GM23338 (cell line): ENCODE measurements at places on chromosomes 2 and 18. TPM values are rescaled to one million over a fixed set of nuclear protein-coding genes. Genes with fewer than 3 reads are reported as not detected.

DNA sequence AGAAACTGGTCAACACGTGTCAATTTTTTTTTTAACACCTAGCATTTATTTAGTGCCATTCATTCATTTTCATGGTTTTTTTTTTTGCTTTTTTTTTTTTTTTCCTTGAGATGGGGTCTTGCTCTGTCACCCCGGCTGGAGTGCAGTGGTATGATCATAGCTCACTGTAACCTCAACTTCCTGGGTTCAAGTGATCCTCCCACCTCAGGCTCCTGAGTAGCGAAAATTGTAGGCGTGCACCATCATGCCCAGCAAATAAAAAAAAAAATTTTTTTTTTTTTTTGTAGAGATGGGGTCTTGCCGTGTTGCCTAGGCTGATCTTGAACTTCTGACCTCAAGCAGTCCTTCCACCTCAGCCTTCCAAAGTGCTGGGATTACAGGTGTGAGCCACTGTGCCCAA lies 21.1 kb downstream of the USP14 start:
- no peak overlapping the region for H3K27ac ChIP-seq
- H3K4me3 ChIP-seq = no peak overlapping the region
- no peaks in the 10 kb centered on the region for H3K27me3 ChIP-seq
- H3K36me3 ChIP-seq = peaks cover 16% of the 10 kb centered on the region
- no peaks in the 10 kb centered on the region for H3K4me1 ChIP-seq
- no peak for DNase-seq

GRCh38 chr18:10270151-10270571 lies 184.3 kb upstream of the APCDD1 start:
- H3K4me1 ChIP-seq = no peaks in the 10 kb centered on the region
- H3K27ac ChIP-seq = no peak overlapping the region
- no peak for DNase-seq
- H3K36me3 ChIP-seq = no peaks in the 10 kb centered on the region
- no peak overlapping the region for H3K4me3 ChIP-seq

- no peak overlapping the region for H3K4me3 ChIP-seq
- H3K27me3 ChIP-seq = no peaks in the 10 kb centered on the region
- H3K4me1 ChIP-seq = no peaks in the 10 kb centered on the region
- H3K36me3 ChIP-seq = peaks cover 12% of the 10 kb centered on the region; the same call in 1 of the 2 replicates
- no peak overlapping the region for H3K27ac ChIP-seq
- no peak for DNase-seq
These were observed 29.1 kb downstream of the B3GNT2 start for GRCh38 chr2:62224976-62225375.

- H3K36me3 ChIP-seq = no peaks in the 10 kb centered on the region
- no peaks in the 10 kb centered on the region for H3K27me3 ChIP-seq
- DNase-seq = no peak
- H3K4me1 ChIP-seq = peaks cover 9% of the 10 kb centered on the region
These were observed 180.9 kb downstream of the PDE1A start for GRCh38 chr2:182245963-182246362.

DNA sequence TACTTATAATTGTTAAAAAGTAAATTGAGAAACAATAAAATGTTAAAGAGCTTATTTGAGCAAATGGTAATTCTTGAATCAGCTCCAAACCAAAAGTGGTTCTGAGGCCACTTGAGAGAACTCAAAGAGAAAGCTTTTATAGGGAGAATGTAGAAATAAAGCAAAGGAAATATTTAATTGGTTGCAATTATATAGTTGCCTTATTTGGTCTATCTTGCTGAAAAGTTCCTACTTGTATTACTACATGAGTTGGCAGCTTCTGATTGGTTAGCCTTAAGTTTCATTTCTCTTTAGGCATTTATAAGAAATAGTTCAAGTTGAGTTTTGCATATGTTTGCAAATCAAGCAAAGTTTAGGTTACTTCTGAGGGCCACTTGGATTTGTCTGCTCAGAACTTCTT lies 38.1 kb downstream of the SCN2A start:
- no peak overlapping the region for H3K27ac ChIP-seq
- H3K27me3 ChIP-seq = no peaks in the 10 kb centered on the region
- H3K4me3 ChIP-seq = no peak overlapping the region

GRCh38 chr2:84247532-84247931 lies 211.5 kb downstream of the SUCLG1 start:
- H3K4me1 ChIP-seq = no peaks in the 10 kb centered on the region
- DNase-seq = no peak
- no peak overlapping the region for H3K4me3 ChIP-seq

DNA sequence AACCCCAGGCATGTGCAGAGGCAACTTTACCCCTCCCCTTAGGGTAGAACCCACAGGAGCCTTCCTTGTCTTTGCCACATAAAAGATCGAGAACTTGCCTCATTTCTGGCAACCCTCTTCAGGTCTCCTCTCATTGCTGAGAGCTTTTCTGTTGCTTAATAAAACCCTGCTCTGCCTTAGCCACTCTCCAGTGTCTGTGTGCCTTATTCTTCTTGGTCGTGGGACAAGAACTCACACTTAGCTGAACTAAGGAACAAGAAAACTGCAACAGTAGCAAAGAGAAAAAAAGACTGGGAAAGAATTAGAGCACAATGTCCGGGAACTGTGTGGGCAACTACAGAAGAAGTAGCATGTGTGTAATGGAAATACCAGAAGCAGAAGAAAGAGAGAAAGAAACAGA lies 56.2 kb upstream of the SMIM21 start:
- peaks cover 8% of the 10 kb centered on the region for H3K36me3 ChIP-seq
- peak; percentile 29 for DNase-seq
- H3K4me3 ChIP-seq = no peak overlapping the region
- H3K4me1 ChIP-seq = no peaks in the 10 kb centered on the region
- H3K27me3 ChIP-seq = no peaks in the 10 kb centered on the region

GRCh38 chr2:55031505-55031904 lies 18.7 kb downstream of the RTN4 start:
- no peak for DNase-seq
- H3K4me3 ChIP-seq = no peak overlapping the region
- peaks cover 49% of the 10 kb centered on the region for H3K4me1 ChIP-seq
- no peak overlapping the region for H3K27ac ChIP-seq

DNA sequence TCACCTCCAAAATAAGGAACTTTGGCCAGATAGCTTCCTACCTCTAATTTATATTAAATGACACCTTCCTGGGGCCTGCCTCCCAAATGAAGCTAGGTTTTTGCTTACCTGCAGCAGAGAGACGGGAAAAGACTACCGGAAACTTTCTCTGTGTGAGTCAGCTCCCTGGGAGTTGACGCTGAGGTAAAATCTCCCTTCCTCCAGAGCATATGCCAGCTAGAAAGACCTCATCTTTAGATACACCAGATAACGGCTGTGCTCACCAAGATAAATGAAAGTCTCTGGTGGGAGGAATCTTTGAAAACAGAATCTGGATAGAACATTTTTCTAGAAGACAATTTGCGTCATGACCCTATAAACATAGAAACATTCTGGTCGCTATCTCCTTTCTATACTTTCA lies 99.7 kb upstream of the RFX8 start:
- no peak overlapping the region for H3K27ac ChIP-seq
- H3K27me3 ChIP-seq = no peaks in the 10 kb centered on the region
- DNase-seq = no peak
- H3K36me3 ChIP-seq = no peaks in the 10 kb centered on the region
- no peak overlapping the region for H3K4me3 ChIP-seq

GRCh38 chr2:11679016-11679415 lies 9.0 kb upstream of the NTSR2 start:
- no peak overlapping the region for H3K27ac ChIP-seq
- H3K4me1 ChIP-seq = peaks cover 15% of the 10 kb centered on the region; the same call in 1 of the 2 replicates
- H3K27me3 ChIP-seq = no peaks in the 10 kb centered on the region
- H3K4me3 ChIP-seq = no peak overlapping the region
- no peak for DNase-seq

DNA sequence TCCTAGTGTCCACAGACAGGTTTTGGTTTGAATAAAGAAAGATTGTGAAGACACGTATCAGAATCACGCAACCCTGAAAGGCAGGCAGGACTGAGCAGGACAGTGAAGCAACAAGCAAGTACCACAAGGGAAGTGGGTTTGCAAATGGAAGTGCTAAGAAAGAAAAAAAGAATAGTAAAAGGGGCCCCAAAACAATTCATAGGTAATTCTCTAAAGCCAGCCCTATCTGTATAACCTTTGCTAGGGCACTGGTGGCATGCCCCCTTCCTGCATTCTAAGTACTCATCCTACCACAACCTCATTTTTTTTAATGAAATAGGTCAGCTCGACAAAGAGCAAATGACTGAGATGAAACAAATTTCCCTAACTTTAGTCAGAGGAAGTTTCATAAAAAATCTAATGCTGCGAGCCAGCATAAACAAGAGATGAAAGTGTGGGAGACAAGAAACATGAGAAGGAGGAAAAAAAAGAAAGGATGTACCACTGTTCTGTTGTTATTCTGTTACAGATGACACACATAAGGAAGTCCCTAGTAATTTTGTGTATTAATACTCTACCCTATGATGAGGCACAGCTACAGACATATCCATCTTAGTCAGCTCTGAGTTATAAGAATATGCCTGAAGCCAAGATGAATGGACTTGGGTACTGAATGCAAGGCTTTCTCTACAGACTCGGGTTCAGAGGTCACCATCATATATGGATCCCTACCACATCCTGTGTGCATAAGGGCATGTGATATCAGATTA lies 32.2 kb downstream of the IKZF2 start:
- H3K4me3 ChIP-seq = no peak overlapping the region
- H3K36me3 ChIP-seq = no peaks in the 10 kb centered on the region
- H3K4me1 ChIP-seq = 0 out of 2 replicates have a peak, but pooled peaks cover 9% of the 10 kb centered on the region
- no peaks in the 10 kb centered on the region for H3K27me3 ChIP-seq
- H3K27ac ChIP-seq = no peak overlapping the region
- DNase-seq = no peak

DNA sequence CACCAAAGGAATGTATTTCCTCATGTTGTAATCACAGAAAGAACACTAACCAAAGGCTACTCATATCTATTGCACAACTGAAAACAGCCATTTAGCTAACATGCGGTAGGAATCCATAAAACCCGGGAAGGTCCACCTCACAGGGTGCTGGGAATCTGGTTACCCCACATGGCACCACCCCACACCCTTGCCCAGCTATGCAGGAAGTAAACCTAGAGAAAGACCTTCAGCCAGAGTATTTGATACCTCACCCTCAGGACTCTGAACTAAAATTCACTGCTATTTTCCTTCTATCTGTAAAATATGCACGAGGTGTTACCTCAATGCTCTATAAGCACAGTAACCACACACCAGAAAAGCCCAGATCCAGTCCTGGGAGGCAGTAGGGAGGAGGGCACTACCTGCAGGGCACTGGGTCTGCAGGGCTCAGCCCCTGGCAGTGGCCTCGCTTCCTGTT lies 45.8 kb downstream of the PTPN2 start:
- DNase-seq = peak; percentile 26
- peak overlapping the region; percentile 55 for H3K27ac ChIP-seq

GRCh38 chr2:181570833-181571661 lies 85.9 kb downstream of the CERKL start:
- no peak for DNase-seq
- H3K27me3 ChIP-seq = no peaks in the 10 kb centered on the region
- peaks cover 5% of the 10 kb centered on the region; the same call in 1 of the 2 replicates for H3K4me1 ChIP-seq
- no peak overlapping the region for H3K27ac ChIP-seq
- no peaks in the 10 kb centered on the region for H3K36me3 ChIP-seq

- no peaks in the 10 kb centered on the region for H3K4me1 ChIP-seq
- H3K4me3 ChIP-seq = no peak overlapping the region
- no peak for DNase-seq
- no peak overlapping the region for H3K27ac ChIP-seq
- H3K36me3 ChIP-seq = no peaks in the 10 kb centered on the region
These were observed 104.8 kb upstream of the RAB12 start for GRCh38 chr18:8504424-8504823.

Gene LTBP1
- 34.1 and 49.8 TPM in 2 replicates for total RNA-seq

Gene MAP3K2
- total RNA-seq = 23.5 and 24.7 TPM in 2 replicates

Gene FEV
- total RNA-seq = not detected in 2 replicates

Gene AFF3
- total RNA-seq = 1.4 and 5.9 TPM in 2 replicates

Gene ESPNL
- 3.1 and 4.3 TPM in 2 replicates for total RNA-seq

Gene TYW5
- total RNA-seq = 18.4 and 19.6 TPM in 2 replicates
